SHP77 (cell line): ENCODE measurements at places on chromosomes 12 and 14.
A peak's percentile ranks its signal among the peaks of the same experiment; 100 is the strongest.

- DNase-seq, result no peak
Observed at GRCh38 chr12:39227218-39227617, 215.7 kb downstream of the KIF21A start.

- peak; percentile 79 for DNase-seq
Observed at GRCh38 chr12:6336079-6336888, 5.6 kb downstream of the TNFRSF1A start.

DNA sequence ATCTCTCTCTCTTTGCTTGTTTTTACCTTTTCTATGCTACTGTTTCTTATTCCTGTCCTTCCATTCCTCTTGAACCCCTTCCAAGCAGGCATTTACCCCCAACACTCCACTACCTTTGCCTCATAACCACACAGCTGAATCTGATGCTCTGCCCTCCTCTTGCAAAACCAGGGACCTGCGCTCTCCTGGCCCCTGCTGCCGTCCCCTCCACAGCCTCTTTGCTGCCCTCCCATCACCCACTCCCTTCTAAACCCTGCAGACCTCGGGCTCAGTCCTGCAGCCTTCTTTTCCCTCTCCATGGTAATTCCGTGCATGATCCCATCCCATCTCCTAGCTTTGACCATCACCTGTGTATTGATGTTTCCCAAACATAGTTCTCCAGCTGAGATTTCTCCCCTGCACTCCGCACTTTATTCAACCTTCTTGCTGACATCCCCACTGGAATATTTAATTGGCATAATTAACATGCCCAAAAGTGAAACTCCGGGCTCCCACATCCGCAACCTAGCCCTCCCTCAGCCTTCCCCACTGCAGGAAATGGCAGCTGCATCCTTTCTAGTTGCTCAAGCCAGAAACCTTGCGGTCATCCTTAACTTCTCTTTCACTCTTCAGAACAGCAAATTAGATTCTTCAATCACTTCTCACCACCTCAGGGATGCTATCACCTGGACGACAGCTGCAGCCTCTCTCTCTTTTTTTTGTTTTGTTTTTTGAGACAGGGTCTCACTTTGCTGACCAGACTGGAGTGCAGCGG is 16.0 kb downstream of the FIGNL2 start:
- no peak for DNase-seq

GRCh38 chr14:36818246-36818645 is 156.6 kb downstream of the PAX9 start:
- no peak for DNase-seq

DNA sequence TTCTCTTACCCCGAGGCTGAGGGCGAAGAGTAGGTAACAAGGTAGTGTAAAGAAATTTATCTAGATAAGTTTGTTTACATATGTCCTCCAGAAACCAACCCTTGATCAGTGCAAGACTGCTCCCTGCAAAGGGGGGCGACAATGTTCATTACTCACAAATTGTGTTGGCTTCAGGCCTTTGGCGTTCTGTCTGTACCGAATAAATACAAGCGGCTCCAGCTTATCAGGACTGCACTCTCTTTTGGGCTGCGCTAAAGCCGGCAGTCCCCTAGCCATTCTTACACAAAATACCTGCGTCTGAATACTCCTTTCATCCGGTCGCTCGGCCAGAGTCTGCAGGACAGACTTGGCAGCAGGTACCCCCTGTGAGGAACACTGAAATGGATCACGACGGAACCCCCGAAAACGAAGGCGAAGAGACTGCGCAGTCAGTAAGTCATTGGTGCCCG is 116.4 kb downstream of the PPHLN1 start:
- DNase-seq, result no peak

DNA sequence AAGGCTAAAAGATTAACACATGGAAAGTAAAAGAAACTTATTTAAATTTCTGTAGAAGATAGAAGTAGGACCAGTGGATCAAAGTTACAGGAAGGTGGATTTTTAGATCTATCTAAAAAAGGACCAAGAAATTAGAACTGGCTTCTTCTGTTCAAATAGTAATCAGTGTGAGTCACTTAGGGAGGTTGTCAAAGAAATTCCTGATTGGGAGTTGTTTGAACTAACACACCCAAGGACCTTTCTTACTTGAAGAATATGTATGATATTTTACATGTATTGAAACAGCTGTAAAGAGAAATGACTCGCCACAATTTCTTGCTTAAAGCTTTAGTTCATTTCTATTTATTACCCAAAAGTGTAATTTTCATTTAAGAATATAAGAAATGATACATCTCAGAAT is 256.9 kb downstream of the RAD51B start:
- DNase-seq, result no peak

DNA sequence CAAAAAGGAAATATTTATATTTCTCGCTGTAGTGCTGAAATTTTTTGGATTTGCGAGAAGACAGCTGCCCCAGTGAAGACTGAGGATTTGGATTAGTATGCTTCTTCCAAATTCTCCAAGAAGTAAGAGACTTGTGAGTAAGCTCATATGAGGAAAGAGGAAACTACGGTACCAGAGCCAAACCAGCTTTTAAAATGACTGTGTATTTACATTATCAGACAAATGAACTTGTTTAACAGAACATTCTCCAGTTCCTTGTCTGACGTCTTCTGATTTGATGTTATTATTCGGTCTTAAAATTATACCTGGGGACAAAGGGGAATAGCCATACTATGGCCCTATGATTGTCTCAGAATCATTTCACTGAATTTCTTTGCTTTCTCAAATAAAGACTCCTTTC is 8.0 kb downstream of the CLEC12B start:
- DNase-seq, result no peak

DNA sequence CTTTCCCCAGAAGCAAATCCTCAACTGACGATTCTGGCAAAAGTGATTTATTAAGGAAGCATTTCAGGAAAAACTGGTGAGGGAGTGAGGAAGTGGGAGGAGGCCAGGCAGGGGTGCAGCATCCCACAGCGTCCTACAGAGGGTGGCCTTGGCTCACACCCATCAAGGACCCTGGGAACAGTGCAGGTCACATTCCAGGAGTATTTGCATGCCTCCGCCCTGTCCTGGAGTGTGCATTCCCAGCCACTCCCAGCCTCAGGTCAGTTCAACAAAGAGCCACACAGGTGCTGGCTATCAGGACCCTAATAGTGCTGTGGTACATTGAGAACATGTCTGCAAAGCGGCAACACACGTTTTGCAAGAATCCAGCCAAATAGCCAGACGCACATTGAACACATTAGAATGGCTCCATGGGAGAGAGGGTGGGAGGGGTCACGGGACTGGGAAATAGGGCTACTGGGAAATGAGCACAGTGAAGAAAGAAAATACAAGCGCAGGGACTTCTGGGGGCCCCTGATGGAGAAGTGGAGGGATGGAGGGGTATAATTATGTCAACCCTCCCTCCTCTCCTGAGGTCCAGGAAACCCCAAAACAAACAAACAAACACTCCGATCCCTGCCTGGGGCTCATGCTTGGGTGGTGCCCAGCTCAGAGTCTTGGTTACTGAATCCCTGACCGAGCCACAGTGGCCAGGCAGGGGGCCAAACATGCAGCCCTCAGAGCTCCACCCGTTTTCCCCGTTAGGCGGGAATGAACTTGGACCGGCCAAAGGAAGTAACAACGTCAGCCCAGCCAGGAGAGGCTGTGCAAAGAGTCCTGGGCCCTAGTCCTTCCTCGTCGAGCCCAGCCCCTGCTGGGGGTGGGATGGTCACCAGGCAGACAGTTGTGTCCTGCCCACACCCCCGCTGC is 36.5 kb downstream of the CMKLR1 start:
- no peak for DNase-seq

DNA sequence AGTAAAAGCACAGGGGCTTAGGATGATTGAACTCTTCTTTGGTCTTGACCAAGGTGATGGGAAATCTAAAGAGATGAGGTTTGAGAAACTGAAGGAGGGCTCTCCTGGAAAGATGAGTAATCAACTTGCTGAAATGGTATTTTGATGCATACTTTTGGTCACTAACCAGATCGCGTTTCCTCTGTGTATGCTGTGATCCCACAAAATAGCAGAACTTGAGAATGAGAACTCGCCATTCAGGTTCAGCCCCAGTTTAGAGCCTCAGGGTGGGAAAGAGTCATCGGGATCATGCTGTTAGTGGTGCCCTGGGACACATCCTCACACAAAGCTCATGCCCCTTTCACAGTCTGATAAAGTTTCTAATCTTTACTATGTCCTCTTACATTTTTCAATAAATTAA is 488.8 kb downstream of the ETNK1 start:
- DNase-seq, result no peak

GRCh38 chr14:92458136-92459029 is 55.2 kb upstream of the RIN3 start:
- DNase-seq, result no peak

DNA sequence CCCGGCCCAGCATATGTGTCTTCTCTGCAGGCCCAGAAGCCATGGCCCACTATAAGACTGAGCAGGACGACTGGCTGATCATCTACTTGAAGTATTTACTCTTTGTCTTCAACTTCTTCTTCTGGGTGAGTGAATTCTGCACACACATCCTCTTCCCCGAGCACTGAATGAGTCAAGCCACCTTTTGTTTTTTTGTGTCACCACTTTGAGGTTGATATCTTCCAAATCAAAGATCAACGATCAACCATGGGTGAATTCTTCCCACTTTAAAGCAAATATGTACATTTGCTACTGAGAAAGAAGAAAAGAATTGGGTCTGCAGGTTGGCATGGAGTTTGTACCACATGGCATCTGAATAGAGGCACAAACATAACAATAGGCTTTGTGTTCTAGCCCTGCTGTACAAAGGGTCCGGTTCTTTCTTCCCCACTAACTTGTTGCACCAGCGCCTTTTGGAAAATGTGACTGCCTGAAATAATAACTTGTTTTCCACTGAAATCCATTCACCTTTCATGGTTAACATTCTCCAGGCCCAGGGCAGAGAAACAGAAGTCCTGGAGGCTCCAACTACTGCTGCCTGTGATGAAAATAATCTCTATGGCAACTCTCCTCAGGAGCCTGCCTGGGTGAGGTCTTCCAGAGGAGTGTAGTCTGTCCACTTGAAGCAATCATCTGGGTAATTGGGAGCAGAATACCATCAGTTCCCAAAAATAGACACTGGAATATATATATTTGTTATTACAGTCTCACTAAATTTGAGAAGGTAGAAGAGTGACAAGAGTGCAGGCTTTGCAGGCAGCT is 27.6 kb downstream of the TSPAN11 start:
- no peak for DNase-seq

GRCh38 chr12:113555226-113555625 is 83.6 kb upstream of the LHX5 start:
- no peak for DNase-seq

GRCh38 chr12:108761226-108761625 is 29.9 kb upstream of the CORO1C start:
- DNase-seq, result no peak

- DNase-seq, result no peak
Observed at GRCh38 chr14:78508023-78508422, 337.9 kb downstream of the NRXN3 start.

DNA sequence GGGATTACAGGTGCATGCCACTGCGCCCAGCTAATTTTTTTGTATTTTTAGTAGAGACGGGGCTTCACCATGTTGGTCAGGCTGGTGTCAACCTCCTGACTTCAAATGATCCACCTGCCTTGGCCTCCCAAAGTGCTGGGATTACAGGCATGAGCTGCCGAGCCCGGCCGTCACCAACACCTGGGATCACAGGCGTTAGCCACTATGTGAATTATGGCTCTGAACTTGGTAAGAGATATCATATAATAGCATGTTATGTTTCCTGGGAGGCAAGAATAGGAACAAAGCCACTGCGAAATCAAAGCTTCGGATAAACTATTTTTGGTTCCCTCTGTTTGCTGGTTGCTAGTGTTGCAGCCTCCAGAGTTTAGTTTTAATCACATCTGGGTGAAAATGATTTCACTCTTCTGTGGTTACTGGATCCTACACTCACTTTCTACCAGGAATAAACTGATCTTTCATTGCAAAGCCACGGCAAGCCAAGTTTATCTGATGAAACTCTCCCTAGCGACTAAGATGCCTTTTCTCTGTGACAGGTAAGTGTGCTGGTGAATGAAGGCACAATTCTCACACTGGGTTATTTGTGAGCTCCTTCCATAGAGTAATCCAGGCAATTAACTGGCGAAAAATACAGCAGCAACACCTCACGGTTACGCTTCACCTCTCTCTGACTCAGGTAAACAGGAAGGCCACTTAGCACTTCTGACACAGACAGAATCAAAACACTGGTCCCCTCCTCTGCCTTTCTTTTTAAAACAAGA is 16.7 kb downstream of the SNRNP35 start:
- no peak for DNase-seq

- no peak for DNase-seq
Observed at GRCh38 chr14:34671716-34672115, 41.8 kb upstream of the SNX6 start.

DNA sequence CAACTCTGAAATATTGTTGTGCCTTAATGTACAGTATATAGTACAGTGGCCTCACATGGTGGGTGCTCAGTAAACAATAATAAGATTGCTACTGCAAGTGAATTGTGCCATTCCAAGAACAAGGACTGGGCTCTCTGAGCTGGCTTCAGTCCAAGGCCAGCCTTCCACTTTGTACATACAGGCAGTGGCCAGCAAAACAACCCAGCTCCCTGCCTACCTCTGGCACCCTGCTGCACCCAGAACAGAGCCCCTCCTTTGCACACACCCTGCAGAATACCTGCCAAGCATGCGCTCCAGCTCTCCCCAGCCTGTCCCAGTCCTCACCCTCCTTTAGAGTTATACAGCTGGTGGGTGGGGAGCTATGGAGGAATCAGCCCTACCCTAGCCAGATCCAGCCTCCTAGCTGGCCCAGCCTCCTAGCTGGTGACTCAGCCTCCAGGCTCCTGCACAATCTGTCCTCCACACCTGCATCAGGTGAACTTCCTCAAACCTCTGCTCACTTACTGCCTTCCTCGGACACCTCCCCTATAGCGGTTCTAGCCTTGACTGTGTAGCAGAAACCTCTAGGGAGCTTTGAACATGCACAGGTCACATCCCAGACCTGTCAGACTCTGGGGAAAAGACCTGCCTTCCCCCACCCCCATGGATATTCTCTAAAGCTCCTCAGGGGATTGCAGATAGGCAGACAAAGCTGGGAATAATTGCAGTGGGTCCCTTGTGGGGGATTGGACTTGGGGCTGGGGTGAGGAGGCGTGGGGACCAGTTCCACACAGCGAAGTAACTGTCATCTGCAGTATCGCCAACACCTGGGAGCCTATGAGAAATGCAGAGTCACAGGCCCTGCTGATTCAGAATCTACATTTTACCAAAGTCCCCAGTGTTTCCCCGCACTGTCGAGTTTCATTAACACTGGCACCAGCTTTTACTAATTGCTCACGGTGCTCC is 17.9 kb downstream of the ZDHHC22 start:
- DNase-seq, result no peak

DNA sequence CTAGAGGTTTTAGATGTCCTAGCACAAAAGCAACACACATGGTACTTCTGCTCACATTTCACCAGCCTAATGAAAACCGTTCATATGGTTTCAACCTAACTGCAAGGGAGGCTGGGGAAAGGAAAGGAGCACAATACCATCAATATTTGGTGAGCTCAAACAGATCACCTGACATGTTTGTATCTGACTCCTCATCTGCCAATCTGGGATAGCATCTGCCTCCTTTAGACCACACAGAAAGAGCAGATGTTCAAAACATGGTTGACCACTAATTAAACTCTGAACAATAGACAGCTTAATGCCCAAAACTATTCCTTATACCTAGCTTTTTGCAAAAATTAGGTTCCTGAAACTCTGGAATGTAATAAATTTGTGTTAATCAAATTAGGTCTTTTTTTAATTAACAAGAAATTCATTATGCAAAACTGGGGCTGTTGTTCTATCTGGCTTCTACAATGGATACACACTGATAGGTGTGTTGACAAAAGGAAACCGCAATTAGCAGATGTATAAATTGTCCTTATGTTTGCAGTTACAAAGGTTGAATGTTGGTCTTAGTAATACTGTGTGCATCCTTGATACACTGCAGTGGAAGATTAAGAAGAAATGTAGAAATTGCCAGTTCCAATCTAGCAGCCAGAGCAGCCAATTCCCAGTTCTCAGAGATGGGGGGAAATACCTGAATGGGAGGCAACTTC is 89.3 kb downstream of the DUSP6 start:
- DNase-seq, result peak; percentile 38
